ENCODE measurements at places on chromosomes 16 and 17.

GRCh38 chr17:63335831-63336230 lies 110.3 kb downstream of the CYB561 start:
- DNase-seq = no peak

DNA sequence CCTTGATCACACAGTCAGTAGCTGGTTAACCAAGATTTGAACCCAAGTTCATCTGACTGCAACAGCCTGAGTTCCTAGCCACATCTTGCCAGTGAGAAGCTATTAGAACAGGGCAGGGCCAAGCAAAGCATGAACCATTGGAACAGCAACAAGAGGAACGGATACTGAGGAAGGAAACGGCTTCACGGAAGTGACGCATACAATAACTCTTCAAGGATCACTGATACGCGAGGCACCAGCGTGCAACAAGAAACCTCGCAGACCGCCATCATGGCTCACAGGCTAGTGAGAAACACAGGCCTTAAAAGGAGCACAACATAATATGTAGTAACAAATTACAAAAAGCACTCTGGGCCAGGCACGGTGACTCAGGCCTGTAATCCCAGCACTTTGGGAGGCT lies 114.9 kb downstream of the CDYL2 start:
- DNase-seq = no peak

GRCh38 chr17:57678393-57678792 lies 66.7 kb downstream of the CCDC182 start:
- DNase-seq = no peak

GRCh38 chr16:30026449-30026848 lies 3.5 kb downstream of the C16orf92 start:
- DNase-seq = no peak

DNA sequence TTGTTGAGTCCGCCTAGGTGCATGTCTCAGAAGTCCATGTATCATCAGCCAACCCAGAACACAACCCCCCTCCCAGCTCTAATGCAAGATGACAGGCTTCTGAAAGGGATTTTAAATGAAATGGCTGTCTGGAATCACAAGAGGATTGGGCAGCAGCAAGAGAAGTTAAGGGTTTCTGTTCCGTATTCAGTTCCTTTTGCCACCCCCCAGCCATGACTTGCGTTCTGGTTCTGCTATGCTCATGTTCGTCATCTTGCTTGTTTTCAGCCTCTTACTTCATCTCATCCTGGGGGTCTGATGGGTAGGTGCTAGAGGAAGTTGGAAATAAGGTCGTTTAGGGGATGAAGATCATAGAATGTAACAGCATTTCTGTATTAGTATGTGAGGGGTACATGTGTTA lies 12.0 kb downstream of the MINK1 start:
- DNase-seq = no peak

All from activated naive CD4-positive, alpha-beta T cell (primary cell).